ENCODE measurements at places on chromosomes 6 and 20.

DNA sequence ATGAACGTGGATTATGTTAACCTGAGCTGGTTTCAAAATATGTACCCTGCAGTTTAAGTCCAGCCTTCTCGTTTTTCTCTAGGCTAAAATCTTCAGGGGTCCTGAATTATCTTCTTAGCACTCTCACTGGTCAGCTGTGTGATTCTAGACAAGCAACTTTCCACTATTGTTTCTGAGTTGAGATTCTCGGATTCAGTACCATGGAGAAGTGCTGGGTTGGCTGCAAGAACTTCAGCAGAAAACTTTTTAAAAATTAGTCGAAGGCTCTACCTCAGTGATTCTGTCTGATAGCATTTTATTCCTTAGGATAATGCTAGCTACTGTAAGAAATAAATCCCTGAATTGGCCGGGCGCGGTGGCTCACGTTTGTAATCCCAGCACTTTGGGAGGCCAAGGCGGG lies 173.7 kb downstream of the GRM1 start:
- DNase-seq = no peak

GRCh38 chr6:125597411-125598253 lies 151.8 kb upstream of the HEY2 start:
- DNase-seq = peak; percentile 84

- peak; percentile 6 for DNase-seq
These were observed 73.9 kb downstream of the AHI1 start for GRCh38 chr6:135423649-135424128.

DNA sequence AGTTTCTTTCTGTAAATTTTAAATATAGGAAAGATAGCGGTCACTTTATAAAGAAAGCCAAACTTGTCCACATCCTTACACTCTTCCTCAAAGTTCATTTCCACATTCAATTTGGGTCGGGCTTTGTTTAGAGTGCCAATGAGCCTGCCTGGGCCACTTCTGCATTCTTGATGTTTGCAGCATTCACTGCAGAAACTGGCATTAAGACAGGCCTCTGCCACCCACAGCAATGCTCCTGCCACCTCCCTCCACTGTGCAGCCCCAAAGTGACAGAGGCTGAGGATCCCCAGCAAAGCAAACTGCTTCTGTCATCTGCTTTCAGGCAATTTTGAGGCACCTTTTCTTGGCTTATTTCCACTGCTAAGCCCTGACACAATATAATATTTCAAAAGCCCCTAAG lies 61.2 kb downstream of the TNFAIP3 start:
- DNase-seq = no peak

DNA sequence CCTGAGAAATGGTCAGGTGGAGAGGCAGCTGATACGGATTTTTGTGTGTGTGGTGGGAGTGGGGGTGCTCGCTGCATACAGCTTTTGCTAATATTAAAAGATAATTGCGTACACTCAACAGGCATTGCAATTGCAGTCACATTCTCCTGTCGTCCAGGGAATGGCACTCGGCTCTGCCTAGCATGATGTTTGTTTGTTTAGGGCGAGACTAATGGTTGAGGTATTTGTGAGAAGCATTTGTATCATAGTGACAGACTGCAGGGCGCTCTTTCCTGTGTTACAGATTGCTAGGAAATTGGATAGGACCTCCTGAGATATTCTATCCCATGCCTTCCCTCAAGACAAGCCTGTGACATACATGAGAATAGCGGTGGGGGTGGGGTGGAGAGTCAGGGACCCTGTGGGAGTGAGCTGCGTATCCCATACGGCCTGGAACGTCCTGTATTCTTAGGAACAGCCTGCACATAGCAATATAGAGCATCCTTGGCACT lies 207.4 kb downstream of the SOX4 start:
- DNase-seq = no peak

- DNase-seq = no peak
These were observed 16.2 kb upstream of the IYD start for GRCh38 chr6:150352321-150353296.

DNA sequence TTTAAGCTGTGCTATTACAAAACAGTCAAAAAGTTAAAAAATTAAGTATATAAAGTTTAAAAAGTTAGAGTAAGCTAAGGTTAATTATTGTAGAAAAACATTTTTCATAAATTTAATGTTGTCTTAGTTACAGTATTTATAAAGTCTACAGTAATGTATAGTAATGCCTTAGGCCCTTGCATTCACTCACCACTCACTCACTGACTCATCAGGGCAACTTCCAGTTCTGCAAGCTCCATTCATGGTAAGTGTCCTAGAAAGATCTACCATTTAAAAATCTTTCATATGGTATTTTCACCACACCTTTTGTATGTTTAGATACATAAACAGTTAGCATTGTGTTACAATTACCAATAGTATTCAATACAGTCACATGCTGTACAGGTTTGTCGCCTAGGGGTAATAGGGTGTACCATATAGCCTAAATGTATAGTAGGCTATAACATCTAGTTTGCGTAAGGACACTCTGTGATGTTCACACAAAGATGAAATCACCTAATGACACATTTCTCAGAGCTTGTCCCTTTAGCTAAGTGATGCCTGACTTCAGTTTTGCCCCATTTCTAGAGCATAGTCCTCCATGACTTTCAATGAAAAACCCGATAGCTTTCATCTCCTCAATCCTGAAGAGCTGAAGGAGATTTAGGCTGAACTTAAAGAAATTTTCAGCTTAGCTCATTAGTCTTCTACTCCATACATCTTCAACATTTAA lies 14.9 kb upstream of the HLA-DRA start:
- DNase-seq = no peak

DNA sequence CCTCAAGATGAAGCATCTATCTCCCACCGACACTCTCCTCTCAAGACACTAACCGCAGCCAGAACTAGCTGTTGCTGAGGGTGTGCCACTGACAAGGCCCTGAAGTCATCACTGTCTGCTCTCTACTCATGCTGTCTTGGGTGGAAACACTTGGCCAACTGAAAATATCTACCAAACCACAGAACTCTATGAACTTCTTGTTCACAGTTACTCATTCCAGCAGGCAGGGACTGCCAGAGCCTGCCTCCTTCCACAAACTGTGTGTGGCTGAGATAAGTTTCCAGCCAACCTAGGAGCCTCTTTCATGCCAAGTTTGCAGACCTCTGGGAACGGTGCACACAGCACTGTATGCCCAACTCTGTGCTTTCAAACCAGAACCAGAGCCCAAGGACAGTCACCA lies 45.5 kb upstream of the NXT1 start:
- DNase-seq = no peak

DNA sequence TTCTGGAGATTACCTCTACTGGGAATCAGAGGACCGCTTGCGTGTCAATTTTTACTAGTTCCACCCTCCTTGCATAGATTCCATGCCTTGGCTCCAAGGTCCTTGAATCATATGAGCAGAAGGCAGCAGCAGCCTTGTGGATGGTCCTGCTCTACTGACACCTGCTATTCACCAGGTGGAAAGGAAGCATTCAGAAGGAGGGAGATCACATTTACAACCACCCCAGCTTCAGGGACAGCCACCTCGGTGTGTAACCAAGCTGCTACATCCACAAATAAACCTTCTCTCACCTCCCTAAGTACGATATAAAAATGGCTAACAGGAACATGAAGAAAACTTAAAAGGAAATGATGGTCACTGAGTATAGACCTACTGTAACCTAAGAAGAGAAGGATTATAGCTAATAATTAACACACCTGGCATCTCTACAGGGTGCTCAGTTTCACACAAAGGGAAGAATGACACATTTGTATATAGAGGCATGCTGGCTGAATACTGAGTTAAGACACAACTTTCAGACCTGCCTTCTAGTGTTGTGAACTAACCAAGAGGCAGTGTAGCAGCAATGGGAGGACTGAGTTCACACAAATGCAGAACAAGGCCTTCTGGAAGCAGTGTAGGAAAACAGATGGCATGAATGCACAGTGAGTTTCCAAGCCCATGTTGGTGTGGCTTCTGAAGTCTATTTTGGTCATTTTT lies 46.3 kb upstream of the SRPK1 start:
- no peak for DNase-seq

DNA sequence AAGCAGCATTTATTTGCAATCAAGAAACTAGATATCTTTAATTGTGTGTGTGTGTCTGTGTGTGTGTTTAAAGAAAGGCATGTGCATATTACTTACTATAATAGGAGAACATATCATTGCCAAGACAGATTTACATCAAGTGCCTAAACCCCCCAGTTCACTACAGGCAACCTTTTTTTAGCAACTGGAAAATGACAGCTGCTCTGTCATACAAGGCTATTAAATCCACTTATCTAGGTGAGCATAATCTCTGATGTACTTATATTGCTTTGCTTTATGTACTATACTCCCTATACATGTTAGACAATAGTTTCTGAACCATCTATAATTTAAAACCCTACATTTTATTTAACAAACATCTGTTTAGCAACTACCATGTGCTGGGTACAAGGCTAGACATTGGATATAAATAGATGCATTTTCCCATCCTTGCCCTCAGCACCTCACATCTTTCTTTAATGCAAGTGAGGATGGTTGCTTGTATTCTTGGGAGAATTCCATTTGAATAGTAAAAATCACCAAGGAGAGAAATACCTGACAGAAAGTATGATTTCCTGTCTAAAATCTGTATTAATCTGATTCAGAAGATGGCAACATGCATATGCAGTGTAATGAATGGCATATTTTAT lies 398.3 kb downstream of the LAMA2 start:
- DNase-seq = no peak

DNA sequence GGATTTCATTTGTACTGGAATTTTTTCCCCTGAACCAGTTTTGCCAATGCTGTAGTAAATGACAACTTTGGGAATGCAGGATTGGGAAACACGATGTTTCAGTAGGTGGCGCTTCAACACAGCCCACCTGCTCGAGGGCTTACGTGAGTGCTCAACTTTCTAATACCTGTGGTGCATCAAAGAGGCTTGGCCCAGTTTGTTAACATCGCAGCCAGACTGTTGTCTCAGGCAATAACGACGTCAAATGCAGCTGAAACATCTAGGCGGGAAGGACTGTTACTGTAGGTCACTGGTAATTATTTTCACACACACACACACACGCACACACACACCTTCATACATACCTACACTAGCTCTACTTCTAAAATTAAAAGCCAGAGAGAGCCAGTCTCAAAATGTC lies 815.5 kb upstream of the SLC35B3 start:
- peak; percentile 76 for DNase-seq

DNA sequence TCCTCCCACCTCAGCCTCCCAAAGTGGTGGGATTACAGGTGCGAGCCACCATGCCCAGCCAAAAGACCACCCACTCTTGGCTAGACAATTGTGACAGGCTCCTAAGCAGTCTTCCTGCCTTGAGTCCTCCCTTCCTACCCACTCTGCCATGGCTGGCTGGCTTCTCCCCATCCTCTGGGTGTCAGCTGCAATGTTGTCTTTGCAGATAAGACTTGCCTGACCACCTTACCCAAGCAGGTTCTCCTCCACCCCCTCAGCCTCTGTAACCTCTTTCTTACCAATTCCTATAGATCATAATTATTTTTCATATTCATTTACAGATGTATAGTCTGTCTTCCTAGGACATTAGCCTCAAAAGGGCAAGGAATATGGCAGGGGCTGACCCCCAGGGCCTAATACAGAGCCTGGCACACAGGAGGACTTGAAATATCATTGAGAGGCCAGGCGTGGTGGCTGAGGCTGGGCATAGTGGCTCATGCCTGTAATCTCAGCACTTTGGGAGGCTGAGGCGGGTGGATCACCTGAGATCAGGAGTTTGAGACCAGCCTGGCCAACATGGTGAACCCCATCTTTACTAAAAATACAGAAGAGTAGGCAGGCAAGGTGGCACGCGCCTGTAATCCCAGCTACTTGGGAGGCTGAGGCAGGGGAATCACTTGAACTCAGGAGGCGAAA lies 28.7 kb upstream of the SPAG4 start:
- DNase-seq = no peak

- peak; percentile 60 for DNase-seq
These were observed 7.5 kb downstream of the CCM2L start for GRCh38 chr20:32017711-32018251.

- DNase-seq = peak; percentile 40
These were observed 995 bp upstream of the GSTA4 start for GRCh38 chr6:52995913-52996645.

- DNase-seq = no peak
These were observed 42.8 kb upstream of the HFE start for GRCh38 chr6:26044140-26045064.
